CMK (cell line): ENCODE measurements at places on chromosomes 13 and 19.

- no peak for DNase-seq
Observed at GRCh38 chr13:51769455-51770127, 34.4 kb downstream of the DHRS12 start.

DNA sequence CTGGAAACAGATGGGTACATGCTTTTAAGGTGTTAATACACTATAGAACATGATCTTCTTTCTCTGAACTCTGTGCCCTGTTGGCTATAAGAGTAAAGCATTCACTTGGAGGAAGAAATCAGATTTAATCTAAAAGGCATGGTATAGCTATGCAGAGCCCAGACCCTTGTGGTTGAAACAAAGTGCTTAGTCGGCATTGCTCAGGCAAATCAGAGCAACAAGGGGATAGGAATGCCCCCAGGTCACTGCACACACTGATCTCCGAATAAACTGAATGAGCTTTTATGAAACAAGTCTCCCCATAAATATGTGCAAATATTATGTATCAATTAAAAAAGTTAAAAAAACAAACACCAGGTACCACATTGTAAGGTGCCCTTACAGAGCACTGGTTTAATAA, 52.0 kb upstream of the RGCC start:
- DNase-seq: no peak

GRCh38 chr19:55261671-55262126, 2.9 kb upstream of the PPP6R1 start:
- no peak for DNase-seq

GRCh38 chr13:26054896-26055295, 3.1 kb upstream of the SHISA2 start:
- no peak for DNase-seq
